ENCODE measurements at places on chromosomes 3 and 15.

DNA sequence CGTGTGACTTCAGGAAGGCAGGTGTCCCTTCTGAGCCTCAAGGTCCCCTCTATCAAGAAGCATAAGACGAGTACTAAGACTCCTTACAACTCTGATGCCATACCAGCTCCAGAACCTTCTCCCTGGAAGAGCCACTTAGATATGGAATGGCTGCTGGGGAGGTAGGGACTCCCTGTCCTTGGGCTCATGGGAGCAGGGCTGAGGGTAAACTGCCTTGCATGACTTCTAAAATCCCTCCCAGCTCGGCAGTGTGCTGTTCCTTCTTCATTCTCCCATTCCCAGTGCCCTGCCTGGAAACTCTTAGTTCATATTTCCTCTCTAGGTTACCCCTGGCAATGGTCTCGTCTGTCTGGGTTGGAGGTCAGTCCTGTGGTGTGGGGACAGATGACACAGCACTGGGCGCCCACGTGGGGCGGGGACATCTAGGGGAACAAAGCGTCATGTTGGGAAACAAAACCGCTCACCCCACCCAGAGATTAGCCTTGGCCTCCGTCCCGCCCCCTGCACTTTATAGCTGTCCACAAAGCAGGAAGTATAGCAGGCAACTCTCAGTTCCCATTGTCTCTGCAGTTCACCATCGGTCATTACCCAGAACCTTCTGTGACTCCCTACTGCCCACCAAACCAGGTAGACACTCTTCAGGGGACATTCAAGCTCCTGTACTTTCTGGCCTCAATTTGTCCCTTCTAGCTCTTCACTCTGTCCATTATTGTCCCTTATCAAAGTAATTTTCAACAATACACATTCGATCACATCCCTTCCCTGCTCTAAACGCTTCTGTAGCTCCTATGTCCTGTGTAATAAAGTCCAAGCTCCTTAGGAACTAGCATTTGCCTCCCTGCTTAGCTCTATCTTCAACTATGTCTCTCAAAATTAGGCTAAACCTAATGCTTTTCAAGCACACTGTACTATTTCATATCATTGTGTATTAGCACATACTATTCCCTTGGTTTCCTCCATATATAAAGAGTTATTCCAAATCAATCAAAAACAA, 73.8 kb downstream of the IQSEC1 start:
- DNase-seq: no peak

DNA sequence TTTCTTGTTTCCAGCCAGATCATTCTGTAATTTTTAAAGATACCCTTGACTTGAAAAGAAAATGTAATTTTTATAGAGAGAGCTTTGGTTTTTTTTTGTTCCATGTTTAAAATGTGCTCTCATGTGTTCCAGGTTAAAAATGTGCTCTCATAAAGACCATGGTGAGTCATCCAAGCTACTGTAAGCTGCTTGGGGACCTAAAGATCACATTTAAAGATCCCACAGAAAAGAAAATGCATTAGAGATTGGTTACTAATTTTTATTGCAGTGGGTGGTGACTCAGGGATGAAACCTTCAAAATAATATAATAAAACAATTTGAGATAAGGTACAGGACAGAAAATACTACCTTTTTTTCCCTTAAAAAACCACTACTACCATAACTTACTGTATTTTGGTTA, 11.0 kb downstream of the TCF12 start:
- no peak for DNase-seq

DNA sequence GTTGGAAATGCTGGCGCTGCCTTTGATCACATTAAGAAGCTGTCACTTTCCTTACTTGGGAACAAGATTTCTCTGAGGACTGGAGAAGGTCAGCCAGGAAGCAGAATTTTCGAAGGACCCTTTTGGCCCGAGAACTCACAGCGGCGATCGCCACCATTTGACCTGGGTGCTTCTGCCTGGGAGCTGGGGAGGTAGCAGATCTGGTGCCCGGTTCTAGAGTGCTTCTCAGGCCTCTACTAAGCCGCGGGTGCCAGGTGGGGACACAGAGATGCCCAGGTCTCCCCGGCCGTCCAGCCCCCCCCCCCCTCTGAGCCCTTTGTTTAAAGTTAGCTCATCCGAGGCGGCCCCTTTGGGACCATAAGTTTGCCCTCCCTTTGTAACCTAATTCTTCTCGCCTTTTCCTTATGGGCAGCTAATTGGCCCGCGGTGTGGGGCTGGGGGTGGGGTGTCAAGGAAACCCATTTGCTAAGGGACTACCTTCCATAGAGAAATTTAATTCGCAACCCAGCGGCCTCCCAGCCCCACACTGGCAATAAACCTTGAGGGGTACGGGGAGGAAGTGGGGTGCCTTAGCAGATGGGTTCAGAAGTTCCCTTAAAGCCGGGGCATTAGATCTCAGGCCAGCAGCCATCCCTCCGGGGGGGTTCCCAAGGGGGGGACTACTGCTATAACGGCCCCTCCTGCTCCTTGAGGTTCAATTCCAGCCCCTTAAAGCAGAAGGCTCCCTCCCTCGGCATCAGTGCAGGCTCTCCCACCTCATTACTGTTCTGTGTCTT, 1.9 kb downstream of the GATA2 start:
- no peak for DNase-seq

DNA sequence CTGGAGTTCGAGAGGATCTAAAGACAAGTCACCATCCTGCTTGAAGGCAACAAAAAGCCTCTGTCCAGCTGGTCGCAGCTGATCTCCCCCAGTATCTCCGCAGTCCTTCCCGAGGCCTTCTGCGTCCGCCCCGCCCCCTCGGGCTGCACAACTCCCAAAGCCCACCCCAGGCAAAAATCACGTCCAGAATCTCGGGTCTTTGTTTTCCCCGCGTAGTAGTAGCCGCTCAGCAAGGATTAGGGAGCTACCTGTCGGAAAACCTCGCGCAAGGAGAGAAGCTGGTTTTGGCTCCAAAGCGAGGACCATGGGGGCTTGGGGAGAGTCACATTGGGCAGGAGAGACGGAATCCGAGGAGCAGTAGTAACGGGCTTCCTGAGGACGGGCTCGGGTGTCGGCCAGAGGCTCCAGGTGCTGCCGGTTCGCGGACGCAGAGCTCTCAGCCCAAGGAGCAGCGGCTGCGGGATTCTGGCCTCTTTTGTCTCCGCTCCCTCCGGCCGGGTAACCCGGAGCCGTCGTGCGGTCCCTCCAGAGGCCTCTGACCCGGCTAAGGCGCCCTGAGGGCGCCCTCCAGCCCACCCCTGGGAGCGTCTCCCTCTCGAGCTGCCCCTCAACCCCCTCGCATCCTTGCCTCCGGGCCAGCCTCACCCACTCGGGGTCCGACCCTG, 401 bp downstream of the ZSCAN29 start:
- peak; percentile 57 for DNase-seq

DNA sequence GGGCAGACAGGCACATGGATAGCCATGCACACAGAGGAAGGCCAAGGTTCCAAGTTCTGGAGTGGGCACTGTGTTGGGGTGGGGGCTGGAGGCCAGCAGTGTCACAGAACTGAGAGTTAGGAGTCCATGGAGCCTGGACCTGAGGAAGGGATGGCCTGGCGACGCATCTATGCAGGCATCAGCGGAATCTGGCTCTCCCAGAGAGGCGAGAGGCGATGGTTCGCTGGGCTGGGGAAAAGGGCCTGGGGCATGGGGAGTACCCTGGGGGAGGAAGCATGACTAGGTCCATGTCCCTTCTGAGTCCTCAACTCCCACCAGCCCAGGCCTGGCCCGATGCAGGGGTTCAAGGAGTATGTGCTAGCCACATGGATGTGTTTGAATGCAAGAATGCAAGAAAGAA, 192.8 kb upstream of the LINGO1 start:
- no peak for DNase-seq

DNA sequence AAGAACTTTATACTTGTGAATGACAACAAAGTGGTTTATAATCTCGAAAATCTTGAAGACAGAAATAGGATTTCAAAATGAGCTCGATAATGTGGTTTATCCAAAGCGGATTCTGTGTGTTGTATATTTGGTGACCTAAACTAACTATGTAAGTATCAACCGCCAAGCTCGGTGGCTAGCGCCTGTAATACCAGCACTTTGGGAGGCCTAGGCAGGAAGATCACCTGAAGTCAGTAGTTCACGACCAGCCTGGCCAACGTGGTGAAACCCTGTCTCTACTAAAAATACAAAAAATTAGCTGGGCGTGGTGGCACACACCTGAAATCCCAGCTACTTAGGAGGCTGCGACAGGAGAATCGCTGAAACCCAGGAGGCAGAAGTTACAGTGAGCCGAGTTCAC, 2.2 kb downstream of the ATP13A3 start:
- DNase-seq: no peak

GRCh38 chr15:89649013-89649625, 6.1 kb downstream of the KIF7 start:
- no peak for DNase-seq

DNA sequence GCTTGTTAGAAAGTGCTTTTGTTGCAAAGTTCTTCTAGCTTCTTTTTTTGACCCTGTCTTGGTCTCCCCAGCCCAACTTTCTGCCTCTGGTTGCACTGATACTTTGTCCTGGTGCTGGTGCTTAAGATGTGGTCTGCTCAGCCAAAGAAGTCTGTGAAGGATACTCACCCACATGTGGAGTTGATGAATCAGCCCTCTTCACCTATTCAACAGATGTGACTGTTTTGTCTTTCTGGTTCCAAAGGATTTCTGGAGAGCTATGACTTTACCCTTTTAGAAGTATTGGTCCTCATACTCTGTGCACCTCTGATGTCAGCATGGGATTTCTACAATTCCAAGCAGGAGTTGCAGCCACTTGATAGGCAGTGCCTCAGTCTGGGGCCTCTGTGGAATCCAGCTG, 84.1 kb downstream of the PCCB start:
- DNase-seq: no peak

GRCh38 chr3:151775314-151776258, 38.3 kb upstream of the AADAC start:
- no peak for DNase-seq

DNA sequence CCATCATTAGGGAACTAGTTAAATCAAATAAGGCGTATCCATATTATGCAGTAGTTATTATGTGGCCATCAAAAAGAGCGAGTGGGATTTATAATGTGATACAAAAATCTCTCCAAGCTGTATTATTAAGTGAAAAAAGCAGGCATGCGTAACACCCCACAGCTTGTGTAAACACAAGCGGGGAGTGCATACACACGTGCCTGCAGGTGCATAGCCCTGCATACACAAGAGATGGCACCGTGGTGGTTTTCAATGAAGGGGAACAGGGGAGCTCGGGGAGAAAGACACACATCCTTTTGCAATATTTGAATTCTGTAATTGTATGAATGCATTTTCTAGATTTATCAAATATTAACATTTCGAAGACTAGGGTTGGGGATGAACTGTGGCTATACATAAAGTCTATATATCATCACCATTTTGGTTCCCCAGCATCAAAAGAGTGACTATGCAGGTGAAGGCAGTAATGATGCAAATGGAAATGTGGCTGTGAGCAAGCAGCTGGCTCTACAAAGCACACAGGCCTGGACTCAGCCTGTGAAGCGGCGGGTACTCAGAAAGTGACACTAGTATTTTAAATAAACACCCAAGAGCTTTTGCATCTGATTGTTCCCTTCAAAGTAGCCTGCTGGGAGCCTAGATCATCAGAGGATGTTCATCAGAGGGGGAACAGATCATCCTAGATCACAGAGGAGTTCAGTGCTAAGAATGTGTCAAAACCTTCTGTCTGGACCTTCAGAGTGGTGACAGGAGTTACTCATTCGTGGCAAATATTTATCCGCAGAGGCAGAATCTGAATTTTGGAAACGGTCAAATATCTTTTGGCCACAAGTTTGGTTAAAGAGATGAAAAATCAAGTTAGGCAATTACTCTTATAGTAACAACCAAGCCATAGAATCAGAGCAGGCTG, 9.4 kb upstream of the KIF7 start:
- no peak for DNase-seq

DNA sequence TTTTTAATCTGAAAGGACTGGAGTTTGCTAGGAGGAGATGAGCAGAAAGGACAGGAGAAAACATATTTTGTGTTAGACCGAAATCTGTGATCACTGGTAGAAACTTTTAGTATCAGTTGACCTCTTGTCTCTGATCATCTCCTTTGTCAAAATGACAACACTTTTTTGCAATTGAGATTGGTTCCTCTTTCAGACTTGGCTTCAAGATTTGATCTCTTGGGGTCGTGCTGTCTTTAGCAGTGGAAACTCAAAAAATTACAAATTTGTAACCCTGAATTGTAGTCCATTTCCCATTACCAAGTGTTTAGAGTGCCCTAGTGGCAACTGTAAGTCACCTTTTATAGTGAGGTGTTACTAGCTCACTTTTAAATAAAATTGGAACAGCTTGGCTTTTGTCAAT, 107.4 kb downstream of the KLHL25 start:
- DNase-seq: no peak

- no peak for DNase-seq
These were observed 266.9 kb downstream of the ZBBX start for GRCh38 chr3:167113035-167113830.

DNA sequence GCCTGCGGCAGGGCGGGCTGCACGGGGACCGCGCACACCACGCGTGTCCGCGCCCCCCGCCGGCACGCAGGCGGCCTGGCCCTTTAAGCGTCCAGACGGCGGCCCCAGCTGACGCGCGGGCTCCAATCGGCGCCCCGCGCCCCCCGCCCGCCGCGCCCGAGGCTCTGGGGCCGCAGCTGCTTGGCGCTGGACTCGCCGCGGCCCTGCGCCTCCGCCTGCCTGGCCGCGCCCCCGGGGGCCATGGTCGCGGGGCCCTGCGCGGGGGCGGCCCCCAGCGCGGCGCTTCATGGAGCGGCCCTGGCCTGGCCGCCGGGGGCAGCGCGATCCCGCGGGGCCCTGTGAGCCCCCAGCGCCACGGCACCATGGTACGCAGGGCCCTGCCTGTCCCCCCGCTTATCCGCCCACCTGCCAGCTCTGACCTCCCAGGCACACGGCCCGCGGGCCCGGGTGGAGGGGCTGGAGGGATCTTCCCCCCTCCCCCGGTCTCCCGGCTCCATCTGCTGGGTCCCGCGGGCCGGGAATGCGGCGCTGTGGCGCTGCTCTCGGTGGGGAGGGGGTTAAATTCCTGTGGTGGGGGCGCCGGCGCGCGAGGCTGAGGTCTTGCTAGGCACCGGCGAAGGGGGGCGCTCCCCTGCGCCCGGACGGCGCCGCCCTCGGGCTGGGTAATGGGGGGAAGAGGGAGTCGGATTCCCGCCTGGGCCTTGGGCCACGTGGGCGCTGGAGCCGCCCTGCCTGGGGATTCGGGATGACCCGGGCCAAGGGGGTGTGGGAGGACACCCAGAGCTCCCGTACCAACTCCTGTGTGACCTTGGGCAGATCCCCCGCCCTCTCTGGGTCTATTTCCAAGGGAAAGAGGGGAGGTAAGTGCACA, 1.1 kb downstream of the ZBTB47 start:
- peak; percentile 76 for DNase-seq

GRCh38 chr15:26521691-26522198, 251.1 kb downstream of the GABRB3 start:
- no peak for DNase-seq

Data from nephron progenitor cell (in vitro differentiated cells).